ENCODE measurements at places on chromosomes 1 and 21.

DNA sequence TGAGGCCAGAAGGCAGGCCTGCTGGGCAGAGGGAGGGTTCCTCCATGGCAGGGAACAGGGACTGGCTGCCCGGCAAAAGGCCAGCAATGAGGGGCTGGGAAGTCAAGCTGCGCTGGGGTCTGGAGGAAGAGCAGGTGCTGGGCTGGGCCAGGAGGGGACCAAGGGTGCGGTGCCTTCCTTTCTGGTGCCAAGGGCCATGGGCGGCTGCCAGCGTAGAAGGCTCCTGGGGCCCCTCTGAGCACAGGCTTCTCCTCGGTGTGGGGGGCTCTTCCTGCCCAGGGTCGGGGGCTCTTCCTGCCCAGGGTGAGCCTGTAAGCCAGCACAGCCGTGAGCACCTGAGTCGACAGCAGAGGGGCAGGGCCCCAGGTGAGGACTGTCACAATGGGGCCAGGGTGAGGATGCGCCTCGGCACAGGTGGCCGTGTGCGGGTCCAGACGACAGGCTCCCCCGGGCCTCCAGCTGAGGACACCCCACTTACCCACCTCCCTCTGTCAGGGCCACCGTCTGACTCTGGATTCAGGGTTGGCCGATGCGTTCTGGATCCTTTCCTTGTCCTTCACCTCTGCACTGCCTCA lies 10.7 kb upstream of the DNMT3L start:
- no peak for DNase-seq

DNA sequence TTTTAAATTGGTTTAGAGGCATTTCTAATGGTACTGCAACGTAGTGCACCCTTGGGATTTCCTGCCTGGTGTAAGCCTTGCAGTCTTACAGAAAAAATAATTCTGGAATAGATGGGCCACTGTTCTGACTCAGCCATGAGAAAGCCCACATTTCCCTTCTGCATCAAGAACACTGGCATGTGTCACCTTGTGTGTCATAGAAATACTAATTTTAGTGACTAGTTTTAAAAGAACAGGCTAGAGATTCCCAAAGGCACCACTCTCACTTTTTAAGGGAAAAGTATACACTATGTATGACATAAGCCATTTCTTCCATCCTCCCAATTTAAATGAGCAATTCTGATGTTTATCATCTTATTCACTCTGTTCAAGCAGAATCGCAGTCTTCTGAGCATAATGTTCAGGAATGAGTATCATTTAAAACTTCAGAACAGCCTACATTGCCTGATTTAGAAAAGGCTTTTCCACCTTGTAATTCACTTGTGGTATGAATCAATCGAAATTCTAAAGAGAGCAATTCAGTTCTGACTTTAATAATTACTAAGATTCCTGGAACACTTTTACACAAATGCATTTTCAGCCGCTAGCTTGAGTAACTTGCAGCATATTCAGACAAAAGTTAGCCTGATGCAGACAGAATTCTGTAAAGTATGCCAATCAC lies 18.8 kb downstream of the RGS13 start:
- no peak for DNase-seq

DNA sequence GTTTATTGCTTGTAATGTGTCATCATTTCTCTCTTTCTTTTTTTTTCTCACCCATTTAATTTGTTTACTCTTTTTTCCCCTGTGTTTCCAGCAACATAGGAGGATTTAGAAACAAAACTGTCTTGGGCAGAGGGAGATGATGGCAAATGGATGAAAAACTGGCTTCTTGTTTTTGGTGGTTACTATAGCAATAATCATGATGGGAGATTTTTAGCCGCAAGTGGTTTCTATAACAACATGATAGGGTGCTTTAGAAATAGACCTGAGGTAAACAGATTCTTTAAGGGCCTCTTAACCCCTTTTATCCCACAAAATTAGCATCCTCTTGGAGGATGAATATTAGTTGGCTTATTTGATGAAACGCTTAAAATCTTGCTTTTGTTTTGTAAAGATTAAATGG lies 51.6 kb downstream of the CRB1 start:
- no peak for DNase-seq

GRCh38 chr1:182315167-182315556 lies 76.4 kb downstream of the GLUL start:
- no peak for DNase-seq

DNA sequence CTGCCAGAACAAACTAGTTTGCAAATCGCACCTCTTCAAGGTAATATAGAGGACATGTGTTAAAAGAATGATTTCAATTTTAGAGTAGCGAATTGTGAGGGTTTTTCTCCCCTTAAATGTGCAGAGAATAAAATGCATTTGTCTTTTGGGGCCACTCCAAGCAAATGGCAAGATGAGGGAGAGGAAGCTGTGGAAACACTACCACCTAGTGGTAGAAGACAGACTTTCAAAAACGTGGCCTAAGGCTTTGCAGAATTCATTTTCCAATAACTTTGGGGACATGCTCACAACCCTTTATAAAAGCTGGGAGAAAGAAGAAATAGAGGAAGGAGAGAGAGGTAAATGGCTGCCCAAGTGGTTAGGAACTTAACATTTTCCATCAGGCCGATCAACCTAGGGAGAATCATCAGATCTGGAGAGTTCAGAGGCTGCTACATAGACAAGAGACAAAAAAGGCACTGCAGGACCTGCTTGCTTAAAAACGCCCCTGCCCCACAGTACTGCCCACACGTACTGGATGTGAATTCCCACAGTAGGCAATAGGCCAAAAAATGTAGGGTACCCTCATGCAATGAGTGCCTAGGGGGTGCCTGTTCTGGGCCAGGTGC lies 15.7 kb upstream of the RCAN1 start:
- peak; percentile 27 for DNase-seq

GRCh38 chr1:164563721-164564360 lies 4.9 kb downstream of the PBX1 start:
- no peak for DNase-seq

GRCh38 chr1:95223110-95223509 lies 10.9 kb upstream of the RWDD3 start:
- DNase-seq = no peak

DNA sequence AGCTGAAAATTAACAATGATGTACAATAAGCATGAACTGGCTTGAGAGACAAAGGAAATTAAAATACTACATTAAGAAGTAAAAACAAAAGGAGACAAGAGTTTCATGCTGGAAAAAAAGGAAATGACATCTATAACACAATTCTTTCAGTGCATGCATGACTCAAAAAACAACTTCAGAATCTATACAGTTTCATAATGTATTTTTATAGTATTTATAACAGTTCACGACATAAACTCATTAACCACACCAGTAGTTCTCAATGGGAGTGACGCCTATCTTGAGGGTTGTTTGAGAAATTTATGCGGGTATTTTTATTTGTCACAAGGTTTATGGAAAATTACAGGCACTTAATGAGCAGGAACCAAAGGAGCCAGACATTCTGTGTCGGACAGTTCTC lies 168.5 kb downstream of the SMYD3 start:
- no peak for DNase-seq
